ENCODE measurements at places on chromosomes 2 and 18.

DNA sequence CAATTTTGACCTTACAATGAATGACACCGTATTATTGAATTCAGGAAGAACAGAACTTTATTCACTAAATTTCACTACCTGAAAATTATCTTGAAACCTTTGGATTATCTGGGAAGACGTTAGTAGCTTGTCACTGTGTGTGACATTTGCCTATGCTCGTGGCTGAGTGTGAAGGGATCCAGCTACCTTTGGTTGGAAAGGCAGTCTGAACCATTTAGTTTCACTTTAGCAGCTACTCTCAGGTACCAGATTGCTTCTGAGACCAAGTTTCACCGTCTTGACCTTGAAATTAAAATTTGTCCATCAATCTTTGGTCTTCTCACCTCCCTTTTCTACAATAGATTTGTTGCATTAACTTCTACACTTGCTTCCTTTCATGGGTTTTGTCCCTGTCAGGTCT lies 637.5 kb downstream of the MBD2 start:
- no peak for DNase-seq

GRCh38 chr18:39909706-39910105 lies 2045.3 kb upstream of the PIK3C3 start:
- peak; percentile 66 for DNase-seq

GRCh38 chr2:161571051-161571429 lies 53.2 kb upstream of the SLC4A10 start:
- DNase-seq = no peak

- no peak for DNase-seq
These were observed 91.8 kb downstream of the HRH4 start for GRCh38 chr18:24552218-24552617.

- no peak for DNase-seq
These were observed 32.0 kb upstream of the GPR55 start for GRCh38 chr2:230956827-230957755.

Measured in brain pericyte (primary cell).